Stimulated activated CD8-positive, alpha-beta memory T cell treated with anti-CD3 and anti-CD28 coated beads, Interleukin-12 subunit alpha, Interleukin-12 subunit beta, amount 100 ng/mL, for 4 hours (primary cell): ENCODE measurements at places on chromosomes 7 and 10.
A peak's percentile ranks its signal among the peaks of the same experiment; 100 is the strongest.

- no peak for DNase-seq
Measured at GRCh38 chr7:144137501-144137900, 14.5 kb downstream of the OR2A14 start.

- no peak for DNase-seq
Measured at GRCh38 chr10:43966571-43966965, 317.9 kb upstream of the ZNF32 start.

DNA sequence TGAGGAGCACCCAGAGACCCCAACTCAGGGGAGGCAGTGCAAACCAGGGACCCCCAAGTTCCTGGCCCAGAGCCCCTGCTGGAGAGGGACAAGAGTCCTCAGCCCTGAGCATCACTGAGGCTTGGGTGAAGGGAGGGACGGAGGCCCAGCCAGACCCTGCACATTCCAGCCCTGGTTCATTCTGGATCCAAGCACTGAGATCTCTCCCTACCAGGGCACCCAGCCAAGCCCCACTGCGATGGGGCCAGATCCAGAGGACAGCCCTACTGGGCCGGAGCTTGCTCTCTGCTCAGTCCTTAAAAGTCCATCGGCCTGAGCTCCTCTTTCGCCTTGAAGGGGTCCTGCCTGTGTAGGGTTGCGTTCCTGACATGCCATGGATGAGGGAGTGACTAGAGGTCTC lies 40.5 kb upstream of the RABGEF1 start:
- no peak for DNase-seq

DNA sequence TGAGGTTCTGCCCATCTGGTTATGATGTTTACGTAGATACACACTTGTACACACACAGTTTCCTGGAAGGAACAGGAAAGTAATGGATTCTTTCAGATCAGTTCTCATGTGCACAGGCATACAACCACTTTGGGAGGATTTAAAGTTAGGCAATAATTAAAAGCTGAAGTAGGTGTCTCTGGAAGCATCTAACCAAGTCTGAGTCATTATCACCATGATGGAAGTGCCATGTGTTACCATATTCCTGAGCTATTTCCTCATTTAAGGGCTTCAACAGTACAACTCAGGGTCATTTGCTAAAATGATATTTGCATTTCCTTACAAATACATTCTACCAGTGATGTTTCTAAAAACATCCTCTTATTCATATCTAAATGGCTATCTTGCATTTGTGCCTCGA lies 41.4 kb upstream of the BET1 start:
- no peak for DNase-seq

DNA sequence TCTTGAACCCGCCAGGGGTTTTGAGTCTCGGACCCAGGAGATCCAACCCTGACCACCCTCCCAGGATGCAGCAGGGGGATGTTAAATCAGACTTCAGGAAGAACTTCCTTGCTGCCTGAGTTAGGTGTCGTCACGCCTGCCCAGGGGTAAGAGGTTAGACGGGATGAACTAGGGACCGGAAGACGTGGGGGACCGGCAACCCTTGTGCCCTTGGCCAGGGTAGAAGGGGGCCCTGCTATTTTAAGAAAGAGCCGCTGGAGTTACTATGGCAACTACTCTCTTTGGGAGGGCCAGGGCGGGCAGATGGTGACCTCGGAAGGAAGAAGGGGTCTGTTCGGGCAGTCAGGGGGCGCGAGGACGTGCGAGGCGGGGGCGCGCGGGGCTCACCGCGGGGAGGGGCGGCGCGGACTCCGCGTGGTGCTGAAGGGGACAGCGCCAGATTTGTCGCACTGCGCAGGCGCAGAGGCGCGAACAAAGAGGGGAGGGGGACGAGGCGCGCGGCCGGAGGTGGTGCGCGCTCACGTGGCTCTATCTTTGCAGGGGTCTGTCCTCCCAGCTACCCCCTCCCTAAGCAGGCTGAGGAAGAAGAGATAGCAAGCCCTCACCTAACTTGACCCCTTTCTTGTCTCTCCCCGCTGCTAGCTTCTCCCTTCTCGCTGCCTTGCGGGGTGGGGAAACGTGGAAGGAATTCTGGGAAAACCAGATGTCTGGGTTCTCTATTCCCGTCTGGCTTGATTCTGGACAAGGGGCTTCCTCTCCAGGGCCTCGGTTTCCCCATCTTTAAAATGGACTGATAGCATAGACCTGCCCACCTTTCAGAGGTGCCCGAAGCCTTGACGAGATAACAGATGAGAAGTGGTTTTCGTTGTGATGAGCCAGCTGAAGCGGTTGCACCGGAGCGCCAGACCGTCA lies 940 bp upstream of the PSD start:
- peak; percentile 52 for DNase-seq

- no peak for DNase-seq
Measured at GRCh38 chr7:41996381-41997035, 240.5 kb downstream of the GLI3 start.

GRCh38 chr7:34048445-34048844 lies 143.1 kb downstream of the BMPER start:
- no peak for DNase-seq

GRCh38 chr7:29457141-29457561 lies 106.5 kb upstream of the PRR15 start:
- DNase-seq: no peak

DNA sequence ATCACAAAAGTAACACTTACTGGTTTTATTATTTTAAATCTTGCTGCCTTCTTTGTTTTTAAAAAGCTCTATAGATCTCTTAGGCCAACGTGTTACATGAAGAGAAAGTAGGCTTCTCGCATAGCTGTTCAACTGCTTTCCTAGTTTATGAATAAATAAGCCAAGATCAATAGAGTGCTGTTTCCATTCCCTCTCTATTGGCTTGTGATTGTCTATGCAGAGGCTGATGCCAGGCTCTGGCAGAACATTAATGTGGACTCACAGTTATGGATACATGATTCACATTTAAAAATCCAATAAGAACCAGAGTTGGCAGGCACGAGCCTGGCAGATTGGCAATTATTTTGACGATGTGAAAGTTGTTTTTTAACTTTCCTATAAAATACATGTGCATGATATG lies 137.5 kb downstream of the GNAT3 start:
- DNase-seq: no peak

DNA sequence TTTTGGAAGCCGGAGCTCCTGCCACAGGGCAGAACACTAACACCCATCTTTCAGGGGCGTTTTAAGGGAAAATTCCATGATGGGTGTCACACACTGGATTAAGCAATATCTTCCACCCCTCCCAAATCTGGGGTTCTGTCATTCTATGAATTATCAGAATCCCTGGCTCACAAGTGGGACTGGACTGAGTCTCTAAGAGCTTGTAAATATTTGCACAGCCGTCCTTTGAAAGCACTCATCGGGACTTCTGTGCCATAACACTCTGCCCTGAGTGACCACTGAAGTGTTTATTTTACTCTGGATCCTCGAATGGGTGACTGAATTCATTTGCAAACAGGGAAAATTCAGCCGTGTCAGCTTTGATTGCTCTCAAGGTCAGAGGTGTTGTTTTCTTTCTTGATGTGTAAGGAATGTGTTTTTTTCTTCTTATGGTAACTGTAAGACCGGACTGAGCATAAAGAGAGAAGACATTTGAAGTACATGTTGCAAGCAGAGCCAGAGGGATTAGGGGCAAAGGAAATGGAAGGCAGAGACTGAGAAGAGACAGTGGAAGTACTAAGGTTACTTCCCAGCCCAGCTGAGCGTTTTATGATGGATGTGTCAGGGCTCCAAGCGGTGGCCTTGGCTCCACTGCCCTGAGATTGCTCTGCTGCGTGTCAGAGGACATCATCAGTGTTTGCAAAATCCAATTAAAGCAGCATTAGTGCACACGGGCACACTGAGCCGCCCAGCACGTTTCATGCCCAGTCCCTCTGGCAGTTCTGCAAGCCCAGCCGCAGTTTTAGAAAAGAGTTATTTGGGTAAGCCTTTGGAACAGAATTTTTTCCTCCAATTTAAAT lies 17.7 kb upstream of the GTPBP4 start:
- no peak for DNase-seq
